Caco-2 (cell line): ENCODE measurements at places on chromosomes 3 and 15. TPM values are rescaled to one million over a fixed set of nuclear protein-coding genes. Genes with fewer than 3 reads are reported as not detected.

DNA sequence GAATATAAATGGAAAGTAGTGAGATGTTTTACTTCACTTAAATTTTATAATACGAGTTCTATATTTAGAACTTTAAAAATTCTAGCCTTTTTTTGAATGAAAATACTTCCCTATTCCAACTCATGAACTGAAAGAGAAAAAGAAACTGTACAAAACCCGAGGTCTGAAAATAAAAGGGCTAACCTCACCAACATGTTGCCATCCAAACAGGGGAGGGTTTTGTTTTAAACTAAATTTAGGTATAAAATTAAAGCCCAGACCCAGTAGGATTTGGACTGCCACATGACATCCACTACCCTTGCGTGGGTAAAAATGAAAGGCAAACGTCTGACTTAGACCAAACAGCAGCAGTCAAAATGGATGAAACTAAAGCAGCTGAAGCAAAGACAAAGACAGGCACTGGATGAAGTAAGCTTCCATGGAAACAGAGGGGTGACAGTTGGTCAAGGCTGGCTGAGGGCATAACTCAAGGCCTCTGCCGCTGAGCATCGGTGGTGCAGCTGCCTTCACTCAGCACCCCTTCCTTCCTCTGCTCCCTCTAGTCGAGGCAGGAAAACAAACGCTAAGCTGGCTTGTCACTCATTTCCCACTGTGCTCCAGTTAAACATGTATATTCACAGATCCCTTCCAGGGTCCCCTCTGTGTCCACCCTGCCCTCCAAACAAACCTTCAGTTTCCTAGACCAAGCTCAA, 58.1 kb downstream of the TM4SF4 start:
- DNase-seq, result no peak

DNA sequence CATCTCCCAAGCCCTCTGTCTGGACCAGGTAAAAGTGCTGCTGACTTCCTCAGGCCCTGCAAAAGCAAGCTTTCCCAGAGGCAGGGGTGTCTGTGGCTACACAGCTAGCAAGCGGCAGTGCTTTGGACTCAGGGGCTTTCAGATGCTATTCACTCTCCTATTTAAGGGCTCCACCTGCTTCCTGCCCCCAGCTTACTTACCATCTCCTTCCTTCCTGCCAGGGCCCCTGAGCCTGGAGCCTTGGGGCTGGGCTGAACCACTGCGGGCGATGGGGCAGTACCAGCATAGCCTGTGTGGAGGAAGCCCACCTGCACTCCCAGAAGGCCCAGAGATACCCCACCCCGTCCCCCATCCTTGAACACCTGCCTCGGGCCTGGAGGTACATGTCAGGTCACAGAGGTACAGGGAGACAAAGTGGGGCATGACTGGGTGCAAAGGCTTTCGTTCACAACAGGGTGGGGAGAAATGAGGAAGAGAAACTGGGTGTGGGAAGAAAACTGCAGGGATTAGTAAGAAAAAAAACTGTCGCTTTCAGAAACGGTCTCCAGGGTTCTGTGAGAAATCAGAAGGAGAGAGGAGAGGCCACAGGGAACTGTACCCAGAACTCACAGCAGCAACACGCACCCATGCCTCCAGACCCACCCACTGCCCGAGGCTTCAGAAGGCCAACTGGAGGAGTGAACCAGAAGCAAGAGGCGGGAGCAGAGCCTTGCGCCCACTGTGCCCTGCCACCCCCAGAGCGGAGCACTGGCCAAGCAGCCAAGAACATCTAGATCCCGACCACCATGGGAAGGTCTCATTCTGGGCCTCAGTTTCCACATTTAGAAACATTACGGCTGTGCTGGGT, 49.5 kb downstream of the CCDC12 start:
- peak; percentile 24 for DNase-seq

GRCh38 chr3:142645236-142645793, 49.1 kb downstream of the PLS1 start:
- no peak for DNase-seq

DNA sequence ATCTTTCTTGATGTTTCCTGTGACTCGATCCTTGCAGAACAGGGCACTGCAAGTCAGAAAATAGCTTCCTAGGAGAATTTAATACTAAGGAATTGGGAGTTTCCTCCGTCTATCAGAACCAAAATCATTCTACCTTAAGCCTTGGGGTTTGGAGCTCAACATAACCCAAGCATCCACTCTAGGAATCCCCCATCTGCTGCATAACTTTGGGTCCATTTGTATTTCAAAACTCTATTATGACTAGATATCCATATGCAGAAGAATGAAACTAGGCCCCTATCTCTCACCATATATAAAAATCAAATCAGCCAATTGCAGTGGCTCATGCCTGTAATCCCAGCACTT, 61.7 kb upstream of the AKAP13 start:
- DNase-seq, result no peak

DNA sequence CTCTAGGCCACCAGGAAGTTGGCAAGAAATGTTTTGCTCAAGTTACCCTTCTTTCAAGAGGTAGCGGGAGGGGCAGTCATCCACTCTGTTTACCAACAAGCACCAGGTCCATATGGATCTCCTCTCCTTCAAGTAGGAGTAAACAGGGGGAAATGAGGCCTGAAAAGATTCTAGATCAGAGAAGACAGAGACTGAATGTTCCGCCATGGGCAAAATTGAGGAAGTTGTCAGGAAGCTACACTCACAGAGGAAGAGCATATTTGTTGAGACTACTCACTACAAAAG, 81.6 kb downstream of the KLF15 start:
- no peak for DNase-seq

DNA sequence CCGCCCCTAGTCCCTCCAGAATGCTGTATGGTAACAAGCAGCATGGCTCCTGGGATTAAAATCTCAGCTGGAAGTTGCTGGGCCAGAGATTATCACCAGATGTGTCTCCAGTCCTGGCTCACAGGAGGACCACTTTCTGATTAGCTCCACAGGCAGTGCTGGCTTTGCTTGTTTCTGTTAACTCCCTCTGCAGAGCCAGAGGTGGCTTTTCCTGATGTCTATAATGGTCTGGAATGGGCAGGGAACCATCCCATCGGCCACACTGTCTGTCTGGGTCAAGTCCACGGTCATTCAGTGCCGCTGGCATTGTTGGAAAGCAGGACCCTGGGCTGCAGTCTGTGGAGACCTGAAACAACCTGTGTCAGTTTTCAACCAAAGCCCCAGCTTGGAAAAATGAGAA, 119.6 kb upstream of the CTDSPL start:
- no peak for DNase-seq

DNA sequence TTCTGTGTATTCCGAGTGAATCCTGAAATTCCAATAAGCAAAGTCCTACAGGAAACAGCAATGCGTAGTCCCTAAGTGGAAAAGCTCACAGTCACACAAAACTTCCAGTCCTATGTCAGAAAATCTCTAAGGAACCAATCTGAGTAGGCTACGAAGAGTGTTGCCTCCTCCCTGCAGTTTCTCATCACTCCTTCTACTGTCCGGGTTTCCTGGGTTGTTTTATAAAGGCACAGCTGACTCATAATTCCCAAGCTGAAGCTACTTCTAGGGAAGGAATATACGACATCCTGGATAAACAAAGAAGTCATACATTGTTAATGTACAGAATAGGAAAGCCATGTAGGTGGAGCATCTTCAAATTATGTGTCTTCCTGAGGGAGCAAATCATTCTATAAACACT, 65.7 kb upstream of the RGMA start:
- DNase-seq, result no peak

DNA sequence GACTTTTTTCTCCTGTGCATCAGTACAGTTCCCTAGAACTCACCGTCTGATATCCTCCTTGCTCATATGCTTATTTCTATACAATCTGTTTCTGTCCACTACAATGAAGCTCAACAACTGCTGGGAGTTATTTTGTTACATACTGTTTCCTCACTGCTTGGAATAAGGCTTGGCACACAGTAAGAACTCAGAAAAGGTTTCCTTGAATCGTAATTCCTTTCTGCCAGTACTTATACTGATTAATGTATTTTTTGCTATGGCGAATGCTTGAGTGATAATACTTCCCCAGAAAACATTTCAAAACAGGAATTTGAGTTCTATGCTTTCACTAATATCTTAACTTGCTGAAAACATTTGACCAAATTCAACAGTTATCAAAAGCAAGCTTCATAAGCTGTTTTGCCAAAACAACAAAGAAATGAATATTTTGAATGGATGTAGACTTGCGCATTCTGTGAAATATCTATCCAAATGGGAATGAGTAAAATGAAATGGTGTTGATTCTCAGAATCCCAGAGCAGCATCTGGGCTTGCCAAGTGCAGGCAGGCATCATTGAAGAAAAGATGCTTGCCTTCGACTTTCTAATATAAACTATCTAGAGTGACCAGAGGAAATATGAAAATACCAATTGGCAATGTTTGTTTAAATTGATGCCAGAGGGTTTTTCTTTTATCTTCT, 286.3 kb downstream of the RAP2B start:
- DNase-seq, result no peak

- peak; percentile 42 for DNase-seq
These were observed 194.0 kb downstream of the ITPR1 start for GRCh38 chr3:4687167-4687566.

DNA sequence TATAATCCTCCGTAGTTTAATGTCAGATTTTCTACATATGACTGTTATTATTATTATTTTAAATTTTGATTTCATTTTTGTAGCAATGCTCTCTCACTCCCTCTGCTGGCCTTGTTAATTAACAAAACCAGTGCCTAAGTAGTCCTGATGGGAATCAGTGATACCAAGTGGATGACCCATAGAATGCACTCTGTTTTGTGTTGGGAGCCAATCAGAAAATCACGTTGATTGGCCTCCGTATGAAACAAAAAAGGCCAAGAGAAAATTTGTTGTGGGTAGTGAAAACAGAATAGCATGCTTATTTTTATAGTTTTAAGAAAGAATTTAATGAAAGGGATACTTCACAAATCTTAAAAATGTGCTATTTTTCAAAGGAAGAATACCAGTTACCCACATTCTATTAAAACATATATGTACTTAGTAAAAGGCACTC, 34.4 kb upstream of the MEIS2 start:
- DNase-seq, result peak; percentile 43

DNA sequence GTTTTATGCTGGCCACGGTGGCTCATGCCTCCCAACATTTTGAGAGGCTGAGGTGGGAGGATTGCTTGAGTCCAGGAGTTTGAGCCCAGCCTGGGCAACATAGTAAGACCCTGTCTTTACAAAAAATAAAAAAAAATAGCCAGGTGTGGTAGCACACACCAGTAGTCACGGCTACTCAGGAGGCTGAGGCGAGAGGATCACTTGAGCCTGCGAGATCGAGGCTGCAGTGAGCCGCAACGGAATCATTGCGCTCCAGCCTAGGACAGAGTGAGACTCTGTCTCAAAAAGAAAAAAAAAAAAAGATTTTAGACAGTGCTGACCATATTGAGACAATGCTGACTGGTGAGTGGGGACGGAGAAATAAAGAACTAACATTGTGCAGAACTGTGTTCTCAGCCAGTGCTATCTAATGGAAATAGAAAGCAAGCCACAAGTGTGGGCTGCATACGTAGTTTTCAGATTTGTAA, 67.2 kb downstream of the ST6GAL1 start:
- DNase-seq, result no peak

DNA sequence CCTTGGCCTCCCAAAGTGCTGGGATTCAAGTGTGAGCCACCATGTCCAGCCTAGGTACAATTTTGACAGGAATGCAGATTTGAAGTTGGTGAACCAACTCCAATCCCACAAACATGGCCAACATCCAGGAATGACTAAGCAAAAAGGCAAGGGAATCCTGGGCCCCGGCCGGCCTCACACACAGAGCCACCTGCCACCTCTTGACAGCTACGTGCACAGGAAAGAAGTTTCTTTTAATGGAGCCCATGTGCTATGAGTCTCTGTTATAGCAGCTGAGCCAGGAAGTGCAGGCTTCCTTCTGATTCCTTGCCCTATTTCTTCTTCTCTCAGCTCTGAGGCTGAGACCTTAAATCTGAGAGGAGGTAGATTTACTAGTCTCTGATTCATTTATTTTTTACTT, 8.8 kb downstream of the TMEM40 start:
- DNase-seq, result no peak

The BLM gene
- 15.6 and 18.1 TPM in 2 replicates for total RNA-seq

The SMCO1 gene
- not detected in 2 replicates for total RNA-seq
